ENCODE measurements at places on chromosomes 6 and 20.

- DNase-seq, result no peak
These were observed 1.4 kb downstream of the CUL9 start for GRCh38 chr6:43183441-43183840.

DNA sequence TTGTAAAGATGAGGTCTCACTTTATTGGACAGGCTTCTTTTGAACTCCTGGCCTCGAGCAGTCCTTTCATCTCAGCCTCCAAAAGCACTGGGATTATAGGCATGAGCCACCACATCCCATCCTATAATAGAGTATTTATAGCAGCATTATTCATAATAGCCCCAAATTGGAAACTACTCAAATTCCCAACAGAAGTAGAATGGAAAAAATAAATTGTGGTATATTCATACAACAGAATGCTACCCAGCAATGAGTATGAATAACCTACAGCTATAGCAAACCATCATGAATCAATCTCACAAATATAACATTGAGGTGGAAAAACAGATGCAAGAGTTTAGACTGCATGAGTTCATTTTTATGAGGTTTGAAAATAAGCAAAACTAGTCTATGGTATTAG, 84.8 kb upstream of the BTBD3 start:
- DNase-seq, result no peak

GRCh38 chr20:47427746-47428145, 71.2 kb upstream of the ZMYND8 start:
- DNase-seq, result no peak

GRCh38 chr6:36727505-36728021, 29.9 kb downstream of the RAB44 start:
- DNase-seq, result no peak

DNA sequence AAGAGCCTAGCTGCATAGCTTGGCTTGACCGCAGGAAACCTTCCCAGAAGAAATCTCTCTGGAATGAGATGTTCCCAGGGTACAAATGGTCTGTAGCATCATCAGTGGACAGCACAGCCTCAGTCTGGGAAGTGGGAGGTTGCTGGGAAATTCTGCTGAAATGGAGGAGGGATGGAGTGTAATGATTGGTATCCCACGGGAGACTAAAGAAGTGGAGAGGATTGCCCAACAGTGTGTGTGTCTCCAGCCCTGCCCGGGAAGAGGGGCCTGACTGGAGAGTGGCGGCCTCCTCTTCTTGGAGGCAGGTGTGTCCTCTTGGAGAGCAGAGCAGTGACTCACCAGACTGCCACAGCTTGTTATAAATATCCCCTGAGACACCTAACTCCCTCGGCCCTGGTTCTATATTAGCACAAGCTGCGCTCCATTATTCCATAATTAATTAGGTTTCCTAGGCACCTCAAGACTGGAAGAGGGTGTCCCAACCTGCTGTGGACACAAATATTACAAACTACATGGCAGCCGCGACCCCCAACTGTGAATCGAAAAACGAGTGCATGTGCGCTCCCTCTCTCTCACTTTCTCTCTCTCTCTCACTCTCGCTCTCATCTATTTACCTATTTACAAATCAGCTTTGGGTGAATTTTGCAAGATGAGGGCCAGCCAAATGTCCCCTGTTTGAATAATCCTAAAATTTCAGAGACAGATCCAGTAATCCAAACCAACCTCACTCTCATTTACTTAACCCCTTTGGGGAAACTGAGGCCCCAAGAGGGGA, 68.8 kb downstream of the FGD2 start:
- no peak for DNase-seq

DNA sequence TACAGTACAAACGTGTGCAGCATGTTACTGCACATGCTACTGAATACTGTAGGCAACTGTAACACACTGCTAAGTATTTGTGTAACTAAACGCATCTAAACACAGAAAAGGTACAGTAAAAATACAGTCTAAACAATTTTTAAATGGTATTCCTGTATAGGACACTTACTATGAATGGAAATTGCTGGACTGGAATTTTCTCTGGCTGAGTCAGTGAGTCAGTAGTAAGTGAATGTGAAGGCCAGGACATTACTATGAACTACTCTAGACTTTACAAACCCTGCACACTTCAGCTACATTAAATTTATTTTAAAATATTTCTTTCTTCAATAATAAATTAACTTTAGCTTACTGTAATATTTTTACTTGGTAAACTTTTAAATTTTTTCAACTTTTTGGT, 225.0 kb upstream of the TENT5A start:
- DNase-seq, result no peak

- no peak for DNase-seq
These were observed 26.8 kb upstream of the SLC9A8 start for GRCh38 chr20:49785852-49786175.

- DNase-seq, result no peak
These were observed 220.2 kb downstream of the ATXN1 start for GRCh38 chr6:16540804-16541752.

GRCh38 chr6:161906571-161906970, 632.7 kb upstream of the AGPAT4 start:
- no peak for DNase-seq

GRCh38 chr6:133436652-133437051, 195.5 kb downstream of the EYA4 start:
- no peak for DNase-seq

DNA sequence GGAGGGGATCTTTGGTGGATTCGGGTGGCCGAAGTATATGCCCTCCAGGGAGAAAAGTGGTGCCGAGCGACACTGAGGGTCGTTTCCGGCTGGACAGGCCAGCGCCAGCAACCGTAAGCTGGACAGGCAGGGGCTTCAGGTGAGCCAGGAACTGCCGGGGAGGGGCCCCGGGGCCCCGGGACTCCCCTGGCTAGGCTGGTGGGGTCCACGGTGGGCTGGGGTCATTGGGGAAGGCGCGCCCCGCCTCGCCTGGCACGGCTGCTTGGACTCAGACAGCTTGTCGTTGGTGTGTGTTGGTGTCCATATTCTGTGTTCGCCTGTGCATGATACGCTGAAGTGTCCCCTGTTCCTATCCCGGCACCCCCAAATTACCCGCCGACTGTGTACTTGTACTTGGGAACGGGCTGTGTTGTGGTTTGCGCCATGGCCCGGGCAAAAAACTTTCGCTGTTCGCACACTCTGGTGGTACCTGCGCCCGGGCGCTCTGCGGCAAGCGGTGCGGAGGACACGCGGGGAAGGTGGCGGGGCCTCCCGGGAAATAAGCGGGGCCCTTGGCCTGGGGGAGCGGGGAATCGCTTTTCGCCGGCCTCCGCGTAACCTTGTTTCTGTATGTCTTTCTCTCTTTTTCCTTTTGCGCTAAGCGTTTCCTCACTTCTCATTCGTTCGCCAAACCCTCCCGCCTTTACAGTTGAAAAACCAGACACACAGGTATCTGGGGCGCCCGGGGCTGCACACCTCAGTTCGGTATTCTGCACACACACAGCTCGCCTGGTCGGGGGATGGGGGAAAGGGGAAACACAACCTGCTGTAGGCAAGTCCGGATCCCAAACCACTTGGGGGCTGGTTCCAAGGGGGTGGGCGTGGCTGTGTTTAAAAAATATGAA, 3.2 kb downstream of the GNAS start:
- no peak for DNase-seq

GRCh38 chr6:85641897-85642773, 551 bp downstream of the SYNCRIP start:
- DNase-seq, result peak; percentile 44

- no peak for DNase-seq
These were observed 3.4 kb downstream of the TREM2 start for GRCh38 chr6:41159415-41160082.

- DNase-seq, result no peak
These were observed 11.5 kb upstream of the PROKR2 start for GRCh38 chr20:5328268-5328667.

GRCh38 chr20:528923-529604, 14.5 kb downstream of the CSNK2A1 start:
- DNase-seq, result no peak

DNA sequence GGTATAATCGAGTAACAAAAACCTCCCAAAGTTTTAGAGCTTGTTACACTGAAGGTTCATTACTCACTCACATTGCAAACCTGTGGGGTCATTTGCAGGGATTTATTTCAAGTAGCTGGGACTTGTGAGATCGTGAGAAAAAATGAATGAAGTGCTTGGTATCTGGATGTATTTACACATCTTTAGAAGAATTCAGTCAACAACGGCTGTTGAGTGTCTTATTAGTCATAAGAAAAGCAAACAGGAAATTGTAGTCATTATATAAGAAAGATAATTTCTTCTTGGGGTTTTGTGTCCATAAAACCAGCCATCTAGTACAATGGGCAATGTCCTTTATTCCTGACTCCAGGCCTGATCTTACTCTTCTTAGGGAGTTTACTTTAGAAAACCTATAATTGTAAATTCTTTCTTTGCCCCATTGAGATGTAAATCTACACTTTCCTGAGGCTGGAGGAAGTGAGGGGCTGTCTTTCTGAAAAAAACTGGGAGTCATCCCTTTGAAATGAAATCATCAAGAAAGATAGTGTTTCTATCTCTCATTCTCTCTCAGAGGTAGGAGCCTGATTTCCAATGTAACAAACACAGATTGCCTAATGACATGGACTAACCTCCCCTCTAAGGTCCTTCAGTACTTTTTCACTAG, 202.5 kb upstream of the ASCC3 start:
- DNase-seq, result no peak

GRCh38 chr20:36796117-36796516, 22.6 kb upstream of the DSN1 start:
- DNase-seq, result no peak

- DNase-seq, result no peak
These were observed 35.4 kb downstream of the FYN start for GRCh38 chr6:111837641-111838500.

DNA sequence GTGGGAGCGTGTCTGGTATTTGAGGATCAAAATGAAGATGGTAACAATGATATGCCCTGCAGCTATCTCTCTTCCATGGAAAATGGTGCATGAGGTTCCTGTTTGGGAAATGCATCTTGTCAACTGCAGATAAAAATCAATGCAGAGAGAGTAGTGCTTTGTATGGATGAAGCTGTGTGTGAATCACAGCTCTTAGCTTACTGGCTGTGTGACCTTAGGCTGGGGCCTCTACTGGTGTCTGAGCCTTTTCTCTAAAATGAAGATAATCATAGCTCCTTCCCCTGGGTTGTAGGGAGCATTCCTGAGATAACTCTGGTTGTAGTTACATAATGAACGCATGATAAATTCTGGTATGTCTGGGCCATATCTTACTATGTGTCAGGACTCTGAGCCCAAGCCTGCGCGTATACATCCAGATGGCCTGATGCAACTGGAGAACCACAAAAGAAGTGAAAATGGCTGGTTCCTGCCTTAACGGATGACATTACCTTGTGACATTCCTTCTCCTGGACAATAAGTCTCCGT, 19.6 kb downstream of the ANGPT4 start:
- DNase-seq, result no peak

DNA sequence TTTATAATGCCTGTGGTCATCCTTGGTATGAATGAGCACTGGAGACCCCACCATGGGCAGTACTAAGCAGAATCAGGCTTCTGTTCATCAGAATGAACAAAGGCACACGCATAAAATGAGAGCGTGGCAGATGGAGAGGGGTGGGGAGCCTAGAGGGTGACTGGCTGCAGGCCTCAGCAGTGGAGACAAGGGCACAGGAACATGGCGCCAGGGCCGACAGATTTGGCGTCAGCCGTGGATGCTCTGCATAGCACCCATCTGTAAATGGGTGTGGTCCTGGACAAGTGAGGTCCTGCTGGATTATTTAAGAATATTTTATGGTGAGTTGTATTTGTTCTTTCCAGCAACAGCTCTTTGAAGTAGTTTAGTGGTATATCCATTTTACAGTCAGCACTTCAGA, 33.1 kb downstream of the E2F3 start:
- no peak for DNase-seq

DNA sequence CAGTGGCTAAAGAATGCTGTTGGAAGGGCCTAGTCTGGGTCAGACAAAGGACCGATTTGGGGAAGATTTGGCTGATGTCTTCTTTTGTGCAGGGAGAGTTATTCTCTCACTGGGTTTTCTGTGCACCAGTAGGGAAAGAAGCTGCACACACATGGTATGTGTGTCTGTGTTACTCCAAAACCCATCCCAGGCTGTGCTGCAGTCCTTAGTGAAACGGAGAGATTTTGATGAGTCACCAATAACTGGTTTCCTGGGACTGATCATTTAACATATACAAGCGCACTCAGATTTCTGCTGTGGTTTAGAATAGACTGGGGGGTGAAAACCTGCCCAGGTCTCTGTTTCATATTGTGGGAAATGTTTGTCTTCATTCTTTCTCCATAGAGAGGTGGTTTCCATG, 1049.8 kb downstream of the KIF16B start:
- no peak for DNase-seq

DNA sequence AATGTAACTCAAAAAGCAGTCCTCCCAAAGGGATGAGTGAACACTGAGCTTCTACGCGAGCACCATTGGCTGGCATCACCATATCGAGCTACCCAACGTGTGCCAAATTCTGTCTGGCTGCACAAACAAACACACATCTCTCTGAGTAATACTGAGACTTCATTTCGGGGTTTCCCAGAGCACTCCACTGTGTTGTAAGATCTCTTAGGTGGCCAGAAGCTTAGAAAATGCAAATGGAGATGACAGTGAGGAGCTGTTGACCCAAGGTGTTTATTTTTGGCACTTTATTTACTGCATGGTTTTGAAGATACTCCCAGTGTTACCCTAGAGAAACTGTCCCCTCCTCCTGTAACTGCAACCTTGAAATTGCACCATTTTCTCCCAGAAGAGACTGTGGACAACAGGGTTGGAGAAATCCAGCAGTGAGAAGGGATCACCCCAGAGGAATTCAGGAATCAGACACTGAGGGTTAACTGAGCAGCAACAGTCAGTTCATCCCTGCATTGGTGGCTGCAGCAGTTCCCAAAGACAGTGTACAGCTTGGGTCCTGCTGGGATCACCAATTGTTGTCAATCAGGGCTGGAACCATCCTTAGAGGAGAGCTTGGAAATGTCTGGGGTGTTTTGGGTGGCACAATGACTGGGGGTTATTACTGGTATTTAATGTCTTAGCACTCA, 1.0 kb upstream of the RIPOR2 start:
- no peak for DNase-seq

DNA sequence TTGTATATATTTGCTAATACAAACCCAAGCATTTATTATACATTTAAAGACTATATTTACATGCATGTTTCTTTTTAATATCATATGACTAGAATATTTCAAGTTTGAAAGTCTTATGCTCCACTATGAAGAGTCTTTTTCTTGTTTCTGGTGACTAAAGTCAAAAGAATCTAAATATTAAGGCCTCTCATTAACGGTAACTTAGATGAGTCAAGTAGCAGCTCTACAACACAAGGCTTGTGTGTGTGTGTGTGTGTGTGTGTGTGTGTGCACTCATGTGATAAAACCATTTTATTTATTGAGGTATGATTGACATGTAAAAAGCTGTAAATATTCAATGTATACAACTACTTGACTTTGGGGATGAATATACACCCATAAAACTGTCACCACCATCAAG, 275.6 kb downstream of the TFAP2B start:
- no peak for DNase-seq

DNA sequence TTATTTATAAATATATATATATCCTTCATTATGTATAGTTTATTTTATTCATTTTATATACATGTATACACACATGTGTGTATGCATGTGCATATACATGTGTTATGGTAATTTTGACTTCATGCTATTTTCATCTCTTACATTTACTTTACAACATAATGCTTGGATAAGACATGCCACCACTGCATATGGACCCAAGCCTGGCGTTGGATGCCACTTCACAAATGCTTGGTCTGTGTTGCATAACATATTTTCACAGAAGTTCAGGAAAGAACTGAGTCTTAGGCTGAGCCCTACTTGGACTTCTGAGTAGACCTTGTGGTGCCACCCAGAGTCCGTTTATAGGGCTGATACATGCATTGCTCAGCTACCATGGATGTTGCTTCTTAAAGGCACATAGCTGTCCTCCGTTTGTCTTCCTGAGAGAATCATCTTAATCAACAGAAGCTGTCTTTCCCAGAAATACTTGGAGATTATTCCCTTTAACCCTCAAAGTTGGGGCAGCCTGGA, 337.8 kb downstream of the BTBD3 start:
- no peak for DNase-seq

Measured in frontal cortex (tissue), 4 donors.